ENCODE measurements at places on chromosomes 5 and 9.

DNA sequence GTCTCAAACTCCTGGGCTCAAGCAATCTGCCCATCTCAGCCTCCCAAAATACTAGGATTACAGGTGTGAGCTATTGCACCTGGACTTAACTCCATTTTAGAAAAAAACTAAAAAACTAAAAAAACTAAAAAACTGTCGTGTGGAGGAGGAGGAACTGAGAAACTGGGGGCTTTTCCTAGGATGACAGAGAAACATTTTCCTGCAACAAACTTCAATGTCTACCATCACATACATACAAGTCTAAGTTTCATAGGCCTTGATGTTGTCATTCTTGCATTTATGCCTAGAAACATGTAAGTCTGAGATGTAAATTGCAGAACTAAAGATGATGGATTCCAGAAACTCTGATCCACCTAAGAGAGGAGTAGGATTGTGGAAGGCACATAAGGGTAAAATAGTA lies 556.8 kb downstream of the RAB3C start:
- H3K4me1 ChIP-seq, result no peaks in the 10 kb centered on the region
- DNase-seq, result no peak
- H3K36me3 ChIP-seq, result no peaks in the 10 kb centered on the region
- H3K4me3 ChIP-seq, result no peak overlapping the region
- no peak overlapping the region for H3K27ac ChIP-seq

GRCh38 chr9:14924230-14925219 lies 14.3 kb upstream of the FREM1 start:
- peaks cover 3% of the 10 kb centered on the region for H3K4me1 ChIP-seq
- no peak overlapping the region for H3K27ac ChIP-seq
- no peak overlapping the region for H3K4me3 ChIP-seq
- H3K36me3 ChIP-seq, result no peaks in the 10 kb centered on the region
- H3K27me3 ChIP-seq, result no peaks in the 10 kb centered on the region
- no peak for DNase-seq

- peaks cover 9% of the 10 kb centered on the region for H3K27me3 ChIP-seq
- no peak overlapping the region for H3K4me3 ChIP-seq
- peaks cover 45% of the 10 kb centered on the region for H3K4me1 ChIP-seq
- no peak overlapping the region for H3K27ac ChIP-seq
Measured at GRCh38 chr9:81562231-81563019, 126.9 kb downstream of the TLE1 start.

GRCh38 chr5:117623042-117623805 lies 1048.6 kb upstream of the SEMA6A start:
- H3K27me3 ChIP-seq, result peaks cover 2% of the 10 kb centered on the region
- peaks cover 15% of the 10 kb centered on the region for H3K4me1 ChIP-seq
- no peak overlapping the region for H3K4me3 ChIP-seq
- peak overlapping the region; percentile 70 for H3K27ac ChIP-seq
- DNase-seq, result peak; percentile 16

- peaks cover 43% of the 10 kb centered on the region for H3K4me1 ChIP-seq
- H3K27ac ChIP-seq, result peak overlapping the region; percentile 70
- H3K27me3 ChIP-seq, result no peaks in the 10 kb centered on the region
- H3K4me3 ChIP-seq, result peak overlapping the region; percentile 50
Measured at GRCh38 chr5:15574806-15575325, 74.9 kb downstream of the FBXL7 start.

DNA sequence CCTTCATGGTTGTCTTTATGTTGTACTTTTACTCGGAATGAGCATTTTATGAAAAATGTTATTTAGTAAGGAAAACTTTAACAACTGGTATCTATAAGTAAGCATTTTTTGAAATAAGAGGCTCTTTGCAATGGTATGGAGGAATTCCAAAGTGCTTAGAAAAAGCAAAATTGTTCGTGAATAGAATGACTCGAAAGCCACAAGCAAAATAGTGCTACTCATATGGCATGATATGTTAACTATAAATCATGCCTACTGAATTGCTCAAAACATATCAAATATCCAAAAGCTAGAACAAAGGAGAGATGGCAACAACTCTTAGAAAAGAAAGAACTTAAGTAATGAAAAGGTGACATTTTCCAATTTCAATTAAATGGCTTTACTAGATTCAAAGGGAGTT lies 216.3 kb downstream of the KIAA0825 start:
- no peaks in the 10 kb centered on the region for H3K36me3 ChIP-seq
- H3K4me1 ChIP-seq, result no peaks in the 10 kb centered on the region
- no peak overlapping the region for H3K4me3 ChIP-seq
- DNase-seq, result no peak

- DNase-seq, result no peak
- H3K27me3 ChIP-seq, result no peaks in the 10 kb centered on the region
- H3K36me3 ChIP-seq, result no peaks in the 10 kb centered on the region
- H3K4me1 ChIP-seq, result no peaks in the 10 kb centered on the region
Measured at GRCh38 chr5:52598968-52599367, 188.7 kb upstream of the ITGA1 start.

- no peak overlapping the region for H3K4me3 ChIP-seq
- no peak overlapping the region for H3K27ac ChIP-seq
- no peaks in the 10 kb centered on the region for H3K36me3 ChIP-seq
- H3K27me3 ChIP-seq, result no peaks in the 10 kb centered on the region
- DNase-seq, result no peak
Measured at GRCh38 chr5:32539981-32540845, 45.1 kb upstream of the SUB1 start.

GRCh38 chr9:137778336-137778735 lies 99.2 kb upstream of the CACNA1B start:
- peaks cover under 1% of the 10 kb centered on the region for H3K4me1 ChIP-seq
- no peak overlapping the region for H3K4me3 ChIP-seq
- H3K27me3 ChIP-seq, result peaks cover 7% of the 10 kb centered on the region

DNA sequence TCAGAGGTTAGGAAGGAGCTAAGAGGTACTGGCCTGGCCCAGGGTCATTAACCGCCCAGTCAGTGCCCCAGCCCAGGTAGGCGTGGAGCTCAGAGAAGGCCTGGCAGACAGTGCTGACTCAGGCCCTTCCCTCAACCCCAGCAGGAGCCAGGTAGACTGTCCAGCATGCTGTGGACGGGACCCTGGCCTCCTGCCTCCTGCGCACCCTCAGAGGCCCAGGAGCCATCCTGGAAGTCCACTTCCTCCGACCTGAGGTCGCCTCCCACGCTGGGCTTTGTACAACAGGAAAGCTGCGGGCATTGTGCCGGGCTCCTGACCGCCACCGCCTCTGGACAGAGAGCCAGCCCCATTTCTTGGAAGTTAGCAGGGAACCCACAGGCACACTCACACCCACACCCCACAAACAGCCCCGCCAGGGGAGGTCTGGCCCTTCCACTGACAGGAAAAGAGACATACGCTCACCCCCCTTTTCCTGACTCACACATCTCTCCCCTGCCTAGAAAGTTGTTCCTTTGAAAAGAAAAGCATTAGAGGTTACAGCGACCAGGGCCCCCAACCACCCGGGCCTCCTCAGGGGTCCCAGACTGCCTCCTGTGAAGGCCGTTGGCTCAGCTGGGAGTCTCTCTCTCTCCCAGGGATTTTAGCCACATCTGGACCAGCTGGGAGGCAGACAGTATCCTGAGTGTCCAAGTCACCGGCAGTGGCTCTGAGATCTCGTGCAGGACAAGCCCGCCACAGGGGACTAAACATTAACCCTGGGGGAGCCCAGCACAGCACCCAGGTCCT lies 7.7 kb downstream of the RALGDS start:
- peaks cover 32% of the 10 kb centered on the region for H3K4me1 ChIP-seq
- peak overlapping the region; percentile 99 for H3K27ac ChIP-seq
- DNase-seq, result no peak
- no peaks in the 10 kb centered on the region for H3K36me3 ChIP-seq
- H3K4me3 ChIP-seq, result peak overlapping the region; percentile 78

- H3K4me3 ChIP-seq, result no peak overlapping the region
- no peaks in the 10 kb centered on the region for H3K4me1 ChIP-seq
- H3K27me3 ChIP-seq, result no peaks in the 10 kb centered on the region
- DNase-seq, result no peak
- no peak overlapping the region for H3K27ac ChIP-seq
- peaks cover 18% of the 10 kb centered on the region for H3K36me3 ChIP-seq
Measured at GRCh38 chr5:54595721-54596120, 78.2 kb downstream of the SNX18 start.

DNA sequence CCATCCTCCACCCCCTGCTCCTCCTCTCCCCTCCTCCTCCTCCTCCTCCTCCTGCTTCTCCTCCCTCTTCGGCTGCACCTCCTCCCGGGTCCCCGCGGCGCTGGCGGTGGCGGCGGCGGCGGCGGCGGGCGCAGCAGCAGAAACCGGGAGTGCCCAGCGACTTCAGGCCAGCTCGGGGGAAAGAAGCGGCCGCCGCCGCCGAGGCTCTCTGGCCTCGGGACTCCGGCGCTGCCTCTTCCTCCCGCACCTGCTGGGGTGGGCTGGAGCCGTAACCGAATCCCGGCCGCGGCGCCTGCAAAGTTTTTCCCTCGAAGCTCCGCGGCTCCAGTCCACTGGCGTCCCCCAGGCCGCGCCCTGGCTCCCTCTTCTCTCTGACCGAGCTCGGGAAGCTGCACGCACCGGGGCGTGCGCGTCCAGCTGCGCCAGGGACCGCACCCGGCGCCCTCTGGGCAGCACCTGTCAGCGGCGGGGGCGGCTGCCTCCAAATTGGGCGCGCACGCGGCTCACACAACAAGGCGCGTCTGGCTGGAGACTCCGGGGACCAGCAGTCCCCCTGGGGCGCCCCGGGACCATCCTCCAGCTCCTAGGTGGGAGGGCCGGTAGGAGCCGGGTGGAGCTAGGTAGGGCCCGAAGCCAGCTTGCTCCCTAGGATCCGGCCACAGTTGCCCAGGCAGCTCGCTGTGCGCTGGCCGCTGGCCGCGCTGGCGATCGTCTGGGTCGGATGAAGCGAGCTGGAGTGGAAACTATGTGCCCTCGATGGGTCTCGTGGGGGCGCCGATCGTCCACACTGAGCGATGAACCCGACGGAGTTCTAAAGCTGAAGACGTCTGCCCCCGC lies at the start of gene MCTP1:
Gene MCTP1, minus strand, starts transcription at position 523 of the 837 bp plus-strand sequence.
- no peaks in the 10 kb centered on the region for H3K36me3 ChIP-seq
- H3K4me1 ChIP-seq, result peaks cover 11% of the 10 kb centered on the region
- DNase-seq, result peak; percentile 63
- peak within 1 kb of the TSS; percentile 87 for H3K4me3 ChIP-seq
- peaks cover 12% of the 10 kb centered on the region for H3K27me3 ChIP-seq

DNA sequence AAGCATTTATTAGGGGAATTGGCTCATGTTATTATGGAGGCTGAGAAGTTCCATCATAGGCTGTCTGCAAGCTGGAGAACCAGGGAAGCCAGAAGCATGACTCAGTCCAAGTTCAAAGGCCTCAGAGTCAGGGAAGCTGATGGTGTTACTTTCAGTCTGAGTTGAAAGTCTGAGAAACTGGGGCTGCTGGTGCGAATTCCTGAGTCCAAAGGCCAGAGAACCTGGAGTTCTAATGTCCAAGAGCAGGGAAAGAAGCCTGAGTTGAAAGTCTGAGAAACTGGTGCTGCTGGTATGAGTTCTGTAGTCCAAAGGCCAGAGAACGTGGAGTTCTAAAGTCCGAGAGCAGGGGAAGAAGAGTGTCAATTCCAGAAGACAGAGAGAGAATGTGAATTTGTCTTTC lies 641.1 kb downstream of the ISL1 start:
- H3K4me1 ChIP-seq, result no peaks in the 10 kb centered on the region
- no peak for DNase-seq
- no peak overlapping the region for H3K27ac ChIP-seq
- H3K36me3 ChIP-seq, result no peaks in the 10 kb centered on the region

DNA sequence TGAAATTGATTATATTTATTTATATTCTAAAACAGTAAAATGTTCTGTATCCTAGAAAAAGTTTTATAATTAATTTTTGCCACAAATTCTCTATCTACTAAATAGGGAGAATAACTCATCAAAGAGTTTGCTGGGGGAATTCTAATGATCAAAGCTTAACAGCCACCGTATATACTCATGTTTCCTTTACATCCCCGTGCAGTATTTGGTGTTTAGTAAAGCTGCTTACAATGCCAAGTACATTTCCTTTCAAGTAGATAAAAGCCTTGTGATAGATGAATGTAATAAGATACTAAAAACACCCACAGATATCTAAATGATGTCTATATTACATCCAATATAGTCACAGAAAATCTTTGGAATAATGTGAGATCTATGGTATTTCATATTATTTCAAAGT lies 312.2 kb downstream of the HCN1 start:
- no peaks in the 10 kb centered on the region for H3K4me1 ChIP-seq
- no peaks in the 10 kb centered on the region for H3K27me3 ChIP-seq
- no peak overlapping the region for H3K27ac ChIP-seq
- no peaks in the 10 kb centered on the region for H3K36me3 ChIP-seq

- no peak overlapping the region for H3K4me3 ChIP-seq
- H3K36me3 ChIP-seq, result peaks cover 7% of the 10 kb centered on the region
- DNase-seq, result no peak
- H3K27me3 ChIP-seq, result no peaks in the 10 kb centered on the region
- H3K27ac ChIP-seq, result no peak overlapping the region
Measured at GRCh38 chr5:68329554-68330255, 114.1 kb downstream of the PIK3R1 start.

DNA sequence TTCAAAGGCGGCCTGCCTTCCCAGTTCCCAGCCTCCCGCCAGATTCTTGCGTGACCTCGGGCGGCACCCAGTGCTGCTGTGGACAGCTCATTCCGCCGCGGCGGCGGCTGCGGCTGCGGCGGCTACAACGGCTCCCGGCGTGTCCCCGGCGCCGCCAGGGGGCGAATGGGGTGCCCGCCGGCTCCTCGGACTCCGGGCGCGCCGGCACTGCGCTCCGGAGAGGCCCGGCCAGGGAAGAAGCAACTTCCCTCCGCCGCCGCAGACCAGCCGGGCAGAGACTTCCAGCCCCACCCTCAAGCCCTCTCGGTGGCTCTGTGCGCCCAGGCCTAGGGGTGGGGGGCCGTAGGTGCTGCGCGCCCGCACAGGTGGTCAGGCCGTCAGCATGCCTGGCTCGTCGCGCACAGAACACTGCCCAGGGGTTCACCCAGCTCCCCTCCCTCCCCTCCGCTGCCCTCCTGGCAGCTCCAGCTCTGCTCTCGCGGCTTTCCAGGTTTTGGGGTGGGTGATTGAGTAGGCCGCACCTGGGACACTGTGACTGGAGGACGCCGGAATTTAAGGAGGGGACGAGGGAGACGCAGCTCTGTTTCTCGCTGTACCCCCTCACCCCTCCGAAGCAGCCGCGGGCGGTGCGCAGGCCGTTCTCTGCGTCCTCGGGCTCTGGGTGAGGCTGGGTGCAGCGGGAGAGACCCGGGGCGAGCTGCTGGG lies 20.2 kb downstream of the IGIP start:
- peaks cover 9% of the 10 kb centered on the region for H3K4me1 ChIP-seq
- H3K27ac ChIP-seq, result no peak overlapping the region
- DNase-seq, result peak; percentile 76
- peaks cover 18% of the 10 kb centered on the region for H3K27me3 ChIP-seq
- no peaks in the 10 kb centered on the region for H3K36me3 ChIP-seq

DNA sequence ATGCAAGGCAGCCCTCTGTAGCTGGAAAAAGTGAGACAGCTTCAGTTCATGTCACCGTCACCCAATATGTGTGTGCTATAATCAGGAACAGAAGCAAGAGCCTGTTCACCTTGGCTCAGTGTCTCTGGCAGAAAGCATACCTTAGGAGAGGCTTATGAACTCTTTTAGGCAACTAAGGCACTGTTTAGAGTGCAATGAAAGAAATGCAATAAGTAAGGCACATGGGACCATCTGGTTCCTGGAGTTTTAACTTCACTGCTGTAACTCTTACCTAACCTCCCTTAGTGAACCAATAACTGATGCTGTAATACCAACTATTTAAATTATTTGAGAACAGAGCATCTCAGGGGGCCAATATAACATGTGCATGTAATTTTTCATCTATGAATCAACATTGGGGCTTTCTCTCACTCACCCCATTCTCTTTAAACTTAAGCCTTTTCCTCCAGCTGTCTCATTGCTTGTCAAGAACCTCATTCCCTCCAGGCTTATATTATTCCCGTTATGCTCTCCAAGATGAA lies 32.4 kb downstream of the C9 start:
- no peak overlapping the region for H3K4me3 ChIP-seq
- H3K27ac ChIP-seq, result no peak overlapping the region
- DNase-seq, result no peak

GRCh38 chr9:135328485-135329417 lies 150.8 kb upstream of the PPP1R26 start:
- H3K27ac ChIP-seq, result no peak overlapping the region
- no peaks in the 10 kb centered on the region for H3K27me3 ChIP-seq
- H3K36me3 ChIP-seq, result no peaks in the 10 kb centered on the region
- H3K4me3 ChIP-seq, result no peak overlapping the region
- H3K4me1 ChIP-seq, result peaks cover 15% of the 10 kb centered on the region
